ENCODE measurements at places on chromosomes 5 and 9.

GRCh38 chr9:19732441-19732951, 56.3 kb downstream of the SLC24A2 start:
- no peak for DNase-seq

DNA sequence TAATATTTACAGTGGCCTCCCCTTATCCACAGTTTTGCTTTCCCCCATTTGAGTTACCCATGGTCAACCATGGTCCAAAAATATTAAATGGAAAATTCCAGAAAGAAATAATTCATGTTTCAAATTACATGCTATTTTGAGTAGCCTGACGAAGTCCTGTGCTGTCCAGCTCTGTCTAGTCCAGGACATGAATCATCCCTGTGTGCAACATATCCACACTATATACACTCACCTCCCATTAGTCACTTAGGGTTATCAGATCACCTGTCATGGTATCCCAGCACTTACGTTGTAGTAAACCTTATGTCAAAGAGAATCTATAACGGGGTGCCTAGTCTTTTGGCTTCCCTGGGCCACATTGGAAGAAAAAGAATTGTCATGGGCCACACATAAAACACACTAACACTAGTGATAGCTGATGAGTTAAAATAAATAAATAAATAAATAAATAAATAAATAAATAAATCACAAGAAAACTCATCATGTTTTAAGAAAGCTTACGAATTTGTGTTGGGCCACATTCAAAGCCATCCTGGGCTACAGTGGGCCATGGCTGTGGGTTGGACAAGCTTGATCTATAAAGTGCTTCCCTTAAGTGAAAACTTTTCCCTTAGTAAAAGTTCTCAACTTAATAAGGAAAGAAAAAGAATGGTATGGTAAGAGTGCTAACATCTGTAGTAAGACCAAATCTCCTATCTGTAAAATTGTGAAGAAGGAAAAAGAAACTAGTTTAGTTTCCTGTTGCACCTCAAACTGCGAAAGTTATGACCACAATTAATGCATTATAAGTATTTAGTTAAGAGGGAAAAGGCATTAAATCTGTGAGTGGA, 15.9 kb upstream of the OMD start:
- no peak for DNase-seq

DNA sequence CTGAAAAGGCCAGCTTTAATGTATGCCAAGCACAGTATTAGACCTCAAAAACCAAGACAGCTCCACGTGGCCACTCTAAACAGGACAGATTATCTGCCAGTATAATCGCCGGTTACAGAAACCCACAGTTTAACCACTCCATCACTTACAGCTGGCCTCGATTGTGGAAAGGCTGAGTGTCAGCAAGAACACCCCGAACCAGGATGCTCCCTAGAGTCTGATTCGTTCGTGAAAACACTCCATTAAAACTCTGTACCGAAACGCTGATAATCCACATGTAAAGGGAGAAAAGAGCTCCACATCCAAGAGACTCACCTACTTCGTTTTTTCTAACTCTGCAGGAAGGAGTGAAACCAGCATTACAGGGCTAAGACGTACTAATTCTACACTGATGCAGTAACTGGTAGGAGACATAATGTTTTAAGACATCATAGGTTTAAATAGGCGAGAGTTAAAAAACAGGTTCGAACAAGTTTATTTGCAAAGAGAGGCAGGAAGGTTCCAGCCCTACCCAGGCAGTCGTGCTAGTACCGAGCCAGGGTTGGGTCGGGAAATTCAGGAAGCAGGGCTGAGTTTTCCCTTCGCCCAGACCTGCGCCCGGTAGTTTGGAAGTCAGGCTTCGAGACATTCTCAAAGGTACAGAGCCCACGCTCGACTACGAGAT, 949 bp downstream of the SERINC5 start:
- DNase-seq = no peak

DNA sequence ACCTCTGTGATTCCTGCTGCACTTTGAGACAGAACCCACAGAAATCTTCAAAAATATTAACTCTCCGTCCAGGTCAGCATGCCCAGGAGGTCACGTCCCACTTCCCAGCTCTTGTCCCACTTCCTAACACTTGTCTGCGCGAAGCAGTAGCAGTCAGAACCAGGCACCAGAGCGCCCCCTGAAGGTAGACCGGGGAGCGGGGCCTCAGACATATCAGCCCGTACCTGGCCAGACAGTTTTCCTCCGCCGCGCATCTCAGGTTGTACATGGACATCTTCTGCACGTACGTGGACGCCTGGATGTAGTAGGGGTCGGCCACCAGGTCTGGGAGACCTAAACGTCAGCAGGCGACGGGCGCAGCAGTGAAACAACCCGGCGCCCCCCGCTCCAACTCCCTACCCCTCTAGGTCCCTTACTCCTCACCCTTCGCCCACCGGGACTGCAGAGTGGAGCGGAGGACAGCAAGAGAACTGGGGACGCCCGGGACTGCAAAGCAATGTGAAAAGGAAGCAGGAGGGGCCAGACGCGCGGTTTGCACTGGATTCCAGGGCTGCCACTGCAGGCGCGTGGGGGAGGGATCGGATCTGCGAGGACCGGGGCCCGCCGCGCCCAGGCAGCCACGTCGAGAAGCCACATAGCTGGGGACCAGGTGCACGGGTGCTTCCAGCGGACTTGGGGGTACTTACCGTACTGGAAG, 1.2 kb downstream of the LOX start:
- no peak for DNase-seq

Data from brain pericyte (primary cell).